T-helper 1 cell (primary cell): ENCODE measurements at places on chromosomes 16 and 17.

- DNase-seq = no peak
Measured at GRCh38 chr16:9946022-9946720, 236.1 kb downstream of the GRIN2A start.

GRCh38 chr17:17469358-17469757, 7.4 kb upstream of the MED9 start:
- no peak for DNase-seq

DNA sequence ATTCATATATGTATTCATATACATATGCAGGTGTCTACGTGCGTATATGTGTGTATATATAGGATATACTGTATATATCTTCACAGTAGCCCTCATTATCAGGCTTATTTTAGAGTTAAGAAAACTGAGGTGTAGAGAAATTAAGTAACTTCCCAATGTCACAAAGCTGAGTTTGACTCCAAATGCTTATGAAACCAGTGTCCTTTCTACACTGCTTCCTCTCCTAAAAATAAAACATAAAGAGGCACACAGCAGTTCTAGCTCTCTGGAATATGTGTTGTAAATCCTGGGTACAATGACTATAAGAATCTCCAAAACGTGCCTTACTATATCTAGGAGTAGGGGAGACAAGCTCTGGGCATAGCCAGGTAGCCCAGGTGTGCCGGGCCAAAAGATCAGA, 40.0 kb upstream of the CCL1 start:
- DNase-seq = no peak

DNA sequence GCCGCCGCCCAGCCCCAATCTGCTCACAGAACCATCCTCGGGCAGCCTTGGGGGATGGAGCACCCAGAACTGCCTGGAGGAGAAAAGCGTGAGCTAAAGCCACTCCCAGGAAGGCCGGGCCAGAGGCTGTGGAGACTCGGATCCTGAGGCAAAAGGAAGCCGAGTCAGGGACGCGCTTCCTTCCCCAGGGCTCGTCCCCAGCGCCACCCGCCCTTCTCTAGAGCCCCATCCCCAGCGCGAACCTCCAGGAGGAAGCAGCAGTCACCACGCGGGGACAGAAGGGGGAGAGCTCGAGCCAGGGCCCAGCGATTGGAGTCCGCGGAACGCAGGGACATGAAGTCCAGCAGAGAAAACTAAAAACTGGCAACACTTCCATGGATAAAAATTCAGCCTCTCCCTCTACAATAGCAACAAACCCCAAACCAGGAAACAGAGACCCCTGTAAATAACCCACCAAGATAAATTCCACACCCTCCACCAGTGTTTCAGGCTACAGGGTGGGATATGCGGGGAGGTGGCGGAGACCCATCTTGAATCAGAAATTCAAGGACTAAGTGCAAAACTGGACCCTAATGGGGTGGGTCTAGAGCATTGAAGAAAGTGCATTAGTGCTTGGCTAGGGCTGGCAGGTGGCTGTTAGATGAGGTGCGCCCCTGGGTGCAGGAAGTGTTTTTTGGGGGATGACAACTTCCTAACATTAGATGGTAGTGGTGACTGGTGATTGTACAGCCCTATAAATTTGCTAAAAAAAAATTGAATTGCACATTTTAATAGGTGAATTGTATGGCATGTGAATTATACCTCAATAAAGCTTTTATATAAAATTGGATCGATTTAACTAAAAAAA, 116.1 kb upstream of the METRNL start:
- no peak for DNase-seq

GRCh38 chr16:1788708-1789100, 4.8 kb downstream of the IGFALS start:
- no peak for DNase-seq

GRCh38 chr16:27925612-27926011, 137.9 kb downstream of the GSG1L start:
- DNase-seq = no peak

GRCh38 chr16:81492965-81493754, 48.6 kb downstream of the CMIP start:
- no peak for DNase-seq

- no peak for DNase-seq
Measured at GRCh38 chr17:39763051-39763820, 25.5 kb downstream of the GRB7 start.

DNA sequence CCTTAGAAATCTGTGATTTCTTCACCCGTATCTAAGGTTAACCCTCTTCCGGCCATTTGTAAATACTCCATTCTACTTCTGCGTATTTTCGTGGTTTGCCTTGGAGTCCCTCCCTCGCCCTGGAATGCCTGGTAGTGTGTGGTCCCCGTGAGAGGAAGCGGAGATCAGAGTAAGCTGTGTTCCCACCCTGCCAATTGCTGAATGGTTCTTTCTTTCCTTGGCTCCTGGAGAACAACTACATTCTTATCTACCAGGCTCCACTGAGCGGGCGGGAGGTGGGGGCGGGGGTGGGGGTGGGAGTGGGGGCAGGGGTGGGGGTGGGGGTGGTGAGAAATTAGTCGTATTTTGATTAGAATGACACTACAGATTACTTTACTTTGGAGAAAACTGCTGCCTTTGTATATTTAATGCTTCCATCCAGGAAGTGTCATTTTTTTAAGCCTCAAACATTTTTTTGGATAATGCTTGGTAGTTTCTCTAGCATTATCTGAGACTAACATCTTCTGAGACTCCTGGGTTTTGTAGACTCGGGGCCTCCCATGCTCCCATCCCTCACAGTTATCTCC, 20.9 kb upstream of the FASN start:
- DNase-seq = no peak

DNA sequence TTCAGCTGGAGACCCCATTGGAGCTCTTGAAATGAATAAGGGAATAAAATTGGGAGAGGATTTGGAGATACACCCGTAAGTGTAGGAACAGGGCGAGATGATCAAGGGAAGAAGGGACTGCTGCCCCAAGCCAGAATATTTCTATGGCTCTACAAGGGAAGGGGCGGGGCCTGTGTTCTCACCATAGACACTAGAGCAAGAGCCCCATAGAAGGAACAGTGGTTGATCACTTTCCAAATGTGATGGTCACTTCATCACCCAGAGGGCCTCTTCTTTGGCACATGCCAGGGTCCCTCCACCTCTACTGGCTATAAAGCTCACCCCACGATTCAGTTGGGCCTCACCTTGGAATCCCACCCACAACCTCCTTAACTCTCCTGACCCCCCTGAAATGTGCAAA, 25.0 kb downstream of the GPRC5B start:
- DNase-seq = no peak

- DNase-seq = no peak
Measured at GRCh38 chr16:49970797-49971431, 54.1 kb upstream of the CNEP1R1 start.

DNA sequence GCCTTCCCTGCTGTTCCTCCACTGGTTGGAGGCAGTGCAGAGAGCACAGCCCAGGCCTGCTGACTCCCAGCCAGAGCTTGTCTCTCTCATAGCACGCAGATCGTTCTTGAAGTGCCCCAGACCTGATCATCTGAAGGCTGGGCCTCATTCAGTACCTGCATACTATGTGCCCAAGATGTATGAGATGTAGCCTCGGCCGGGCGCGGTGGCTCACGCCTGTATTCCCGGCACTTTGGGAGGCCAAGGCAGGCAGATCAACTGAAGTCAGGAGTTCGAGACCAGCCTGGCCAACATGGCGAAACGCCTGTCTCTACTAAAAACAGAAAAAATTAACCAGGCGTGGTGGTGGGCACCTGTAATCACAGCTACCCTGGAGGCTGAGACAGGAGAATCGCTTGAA, 31.0 kb downstream of the WNT3 start:
- no peak for DNase-seq

GRCh38 chr17:82859431-82860403, 19.9 kb upstream of the ZNF750 start:
- DNase-seq = no peak

- no peak for DNase-seq
Measured at GRCh38 chr16:56860226-56861020, 4.6 kb upstream of the SLC12A3 start.

DNA sequence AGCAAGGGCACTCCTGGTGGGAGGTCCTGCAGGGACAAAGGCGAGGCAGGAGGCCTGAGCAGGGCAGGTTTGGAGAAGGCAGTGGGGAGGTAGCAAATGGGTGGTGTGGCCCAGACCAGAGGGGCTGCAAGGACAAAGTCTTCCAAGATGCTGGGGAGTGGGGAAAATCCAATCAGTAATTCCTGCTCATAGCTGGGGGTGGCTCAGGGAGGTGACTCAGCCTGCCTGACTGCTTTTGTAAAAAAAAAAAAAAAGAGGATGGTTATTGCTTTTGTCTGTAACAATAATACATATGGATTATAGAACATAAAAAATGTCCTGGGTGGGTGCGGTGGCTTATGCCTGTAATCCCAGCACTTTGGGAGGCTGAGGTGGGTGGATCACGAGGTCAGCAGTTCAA, 5.2 kb downstream of the IL34 start:
- no peak for DNase-seq

- no peak for DNase-seq
Measured at GRCh38 chr16:85293458-85293857, 181.2 kb upstream of the CIBAR2 start.

- DNase-seq = no peak
Measured at GRCh38 chr17:29555840-29556239, 11.0 kb downstream of the ABHD15 start.

GRCh38 chr17:74522381-74523105, 8.7 kb downstream of the CD300LB start:
- no peak for DNase-seq

GRCh38 chr16:67240506-67240905, 6.8 kb downstream of the FHOD1 start:
- no peak for DNase-seq

DNA sequence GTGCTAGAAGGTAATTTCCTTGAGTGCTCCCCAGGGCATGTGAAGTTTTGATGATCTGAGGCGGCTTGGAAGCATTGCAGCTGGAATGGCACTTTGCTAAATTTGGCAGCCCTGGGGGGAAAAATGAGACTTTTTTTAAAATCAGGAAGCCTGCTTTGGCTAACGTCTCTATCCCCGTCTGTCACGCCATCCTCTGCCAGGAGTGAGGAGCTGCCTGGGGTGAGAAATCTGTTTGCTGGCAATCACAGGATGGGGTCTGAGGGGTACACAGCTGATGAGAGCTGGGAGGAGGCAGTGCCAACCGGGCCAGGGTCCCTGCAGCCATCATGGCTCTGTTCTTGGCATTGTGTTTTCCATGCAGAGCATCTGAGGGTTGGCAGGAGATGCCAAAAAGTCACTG, 2.0 kb downstream of the ABCC12 start:
- no peak for DNase-seq

- DNase-seq = no peak
Measured at GRCh38 chr17:16962804-16963203, 9.1 kb downstream of the TNFRSF13B start.

GRCh38 chr16:72740347-72740746, 307.6 kb downstream of the ZFHX3 start:
- DNase-seq = no peak

GRCh38 chr16:22333457-22333994, 36.3 kb downstream of the POLR3E start:
- DNase-seq = no peak

DNA sequence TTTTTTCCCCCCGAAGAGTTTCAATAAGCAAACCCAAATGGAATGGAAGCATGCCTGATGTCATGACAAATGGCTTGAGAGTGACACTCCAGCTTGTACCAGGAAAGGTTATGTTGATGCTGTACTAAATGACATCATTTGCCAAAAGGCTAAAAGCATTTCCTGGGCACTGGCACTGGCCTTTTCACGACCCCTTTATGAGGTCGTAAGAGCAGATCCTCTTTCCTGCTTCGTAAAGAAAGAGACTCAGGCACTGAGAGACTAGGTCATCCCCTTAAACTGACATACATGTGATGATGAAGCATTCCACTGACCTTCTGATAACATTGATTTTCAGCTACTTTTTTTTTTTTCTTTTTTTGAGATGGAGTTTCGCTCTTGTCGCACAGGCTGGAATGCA, 30.5 kb downstream of the CEP295NL start:
- DNase-seq = no peak

GRCh38 chr17:27938864-27939263, 45.7 kb upstream of the LYRM9 start:
- DNase-seq = no peak

GRCh38 chr16:77171745-77172635, 19.0 kb upstream of the MON1B start:
- DNase-seq = peak; percentile 27

DNA sequence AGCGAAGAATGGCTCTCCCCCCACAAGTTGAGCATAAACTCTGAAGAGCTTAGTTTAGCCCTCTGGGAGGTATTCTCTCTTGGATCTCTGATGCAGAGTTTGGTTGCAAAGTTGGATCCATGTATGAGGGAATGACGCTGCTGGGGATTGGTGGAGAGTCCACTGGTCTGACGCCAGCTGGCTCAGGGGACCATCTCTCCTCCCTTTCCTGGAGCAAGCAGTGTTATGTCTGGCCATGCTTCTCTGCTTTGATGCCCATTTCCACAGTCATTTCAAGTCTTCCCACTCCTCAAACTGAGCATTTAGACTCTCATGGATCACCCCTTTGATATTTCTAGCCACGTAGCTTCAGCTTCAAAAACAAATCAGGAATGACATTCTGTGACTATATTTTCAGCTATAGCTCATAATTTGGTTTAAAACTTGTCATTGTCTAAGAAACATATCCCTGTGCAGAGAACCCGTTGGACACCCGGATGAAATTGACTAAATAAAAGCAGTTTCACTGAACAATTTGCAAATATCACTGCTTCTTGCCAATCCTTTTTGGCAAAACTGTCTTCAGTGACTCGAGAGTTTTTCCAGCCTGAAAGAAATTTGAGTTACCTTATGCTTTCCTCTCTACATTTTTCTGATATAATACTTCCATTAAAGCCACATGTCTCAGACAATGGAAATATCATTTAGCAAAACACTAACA, 193.4 kb upstream of the CDH11 start:
- DNase-seq = no peak

DNA sequence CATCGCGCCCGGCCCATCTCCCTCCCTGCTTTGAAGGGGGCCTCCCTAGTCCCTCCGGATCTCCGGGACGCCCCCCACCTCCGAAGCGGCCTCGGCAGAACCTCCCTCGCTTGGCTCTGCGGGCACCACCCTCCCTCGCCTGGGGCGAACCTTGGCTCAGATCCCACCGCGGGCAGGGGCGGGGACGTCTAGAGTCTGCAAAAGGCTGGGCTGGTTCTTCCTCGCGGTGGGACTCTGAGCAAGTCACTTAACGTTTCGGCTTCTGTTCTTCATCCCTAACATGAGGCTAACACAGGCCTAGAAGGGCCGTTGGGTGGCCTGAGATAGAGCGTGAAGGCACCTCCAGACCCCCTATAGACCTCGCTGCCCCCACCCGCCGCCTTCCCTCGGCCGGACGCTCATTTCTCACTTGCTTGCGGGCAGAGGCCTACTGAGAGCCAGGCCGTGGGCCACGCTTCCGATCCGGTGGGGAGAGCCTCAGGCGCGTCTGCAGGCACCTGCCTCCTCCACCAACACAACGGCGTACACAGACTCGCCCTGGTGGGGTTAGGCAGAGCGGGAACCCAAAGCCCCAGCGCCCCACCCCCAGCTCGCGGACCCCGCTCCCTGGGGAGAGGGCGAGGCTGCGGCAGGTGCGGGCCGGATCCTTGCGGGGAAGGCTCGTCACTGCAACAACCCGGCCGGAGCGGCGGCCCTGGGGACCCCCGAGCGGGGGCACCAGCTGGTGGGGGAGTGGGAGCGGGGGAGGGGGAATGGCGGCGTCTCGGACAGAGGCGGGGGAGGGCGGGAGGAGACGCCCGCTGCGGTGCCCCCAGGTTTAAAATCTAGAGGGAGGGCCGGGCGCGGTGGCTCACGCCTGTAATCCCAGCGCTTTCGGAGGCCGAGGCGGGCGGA, 5.4 kb downstream of the MYO1C start:
- DNase-seq = peak; percentile 62

GRCh38 chr16:78292844-78293380, 193.5 kb downstream of the WWOX start:
- DNase-seq = no peak

GRCh38 chr16:53888222-53888621, 184.3 kb downstream of the FTO start:
- no peak for DNase-seq
